NCI-H1694 treated with DMSO at 0.1 percent for 48 hours (cell line): ENCODE measurements at places on chromosomes 13 and 19.

- no peak for DNase-seq
Observed at GRCh38 chr19:39710333-39710890, 6.1 kb downstream of the LGALS14 start.

- no peak for DNase-seq
Observed at GRCh38 chr13:112854321-112854720, 114.7 kb upstream of the MCF2L start.

DNA sequence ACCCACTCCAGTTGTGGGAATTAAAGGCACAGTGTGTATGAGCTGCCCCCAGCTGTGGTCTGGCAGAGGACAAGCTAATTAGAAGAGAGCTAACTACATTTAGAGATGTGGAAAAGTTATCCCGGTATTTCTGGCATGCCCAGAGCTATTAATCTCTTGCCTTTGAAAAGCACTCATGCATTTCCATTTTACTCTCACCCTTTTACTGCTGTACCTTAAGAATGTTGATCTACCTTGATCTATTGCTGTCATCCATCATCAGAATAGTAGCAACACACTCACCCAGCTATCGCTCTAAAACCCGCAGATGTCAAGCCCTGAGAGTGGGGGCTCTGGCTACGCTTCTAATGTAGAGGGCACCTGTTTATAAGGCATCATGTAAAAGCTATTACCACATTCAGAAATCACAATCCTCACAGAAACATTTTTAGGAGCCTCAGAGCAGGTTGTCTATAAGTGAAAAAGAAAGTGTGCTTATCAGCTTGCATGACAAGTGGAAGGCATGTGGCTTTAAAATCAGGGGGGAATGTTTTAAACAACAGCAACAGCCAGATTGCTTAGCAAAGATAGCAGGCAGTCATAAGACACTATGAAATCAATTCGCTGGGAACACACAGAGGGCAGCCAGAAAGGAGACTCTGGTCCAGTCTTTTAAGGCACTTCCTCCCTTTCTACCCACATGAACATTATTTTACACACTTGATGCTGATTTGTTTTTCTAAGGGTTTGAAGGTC, 224.2 kb upstream of the IRS2 start:
- DNase-seq: no peak

DNA sequence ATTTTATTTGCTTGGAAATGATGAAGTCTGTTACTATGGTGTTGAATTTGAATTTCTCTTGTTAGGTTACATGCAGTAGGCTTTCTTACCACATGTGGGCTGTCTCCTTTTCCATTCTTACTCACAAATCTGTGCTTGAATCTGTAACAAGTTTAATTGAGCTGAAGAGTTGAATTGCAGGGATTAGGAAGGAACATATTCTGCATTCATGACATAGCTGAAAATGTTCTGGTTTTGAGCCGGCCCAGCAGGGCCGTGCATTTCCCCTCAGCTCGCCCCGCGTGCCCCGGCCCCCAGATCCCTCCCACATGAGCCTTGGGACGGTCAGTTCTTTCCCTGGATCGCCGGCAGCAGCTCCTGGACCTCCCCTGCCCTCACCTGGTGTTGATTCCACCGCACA, 28.1 kb downstream of the TFDP1 start:
- no peak for DNase-seq

- no peak for DNase-seq
Observed at GRCh38 chr13:51541809-51542258, 42.4 kb upstream of the WDFY2 start.

DNA sequence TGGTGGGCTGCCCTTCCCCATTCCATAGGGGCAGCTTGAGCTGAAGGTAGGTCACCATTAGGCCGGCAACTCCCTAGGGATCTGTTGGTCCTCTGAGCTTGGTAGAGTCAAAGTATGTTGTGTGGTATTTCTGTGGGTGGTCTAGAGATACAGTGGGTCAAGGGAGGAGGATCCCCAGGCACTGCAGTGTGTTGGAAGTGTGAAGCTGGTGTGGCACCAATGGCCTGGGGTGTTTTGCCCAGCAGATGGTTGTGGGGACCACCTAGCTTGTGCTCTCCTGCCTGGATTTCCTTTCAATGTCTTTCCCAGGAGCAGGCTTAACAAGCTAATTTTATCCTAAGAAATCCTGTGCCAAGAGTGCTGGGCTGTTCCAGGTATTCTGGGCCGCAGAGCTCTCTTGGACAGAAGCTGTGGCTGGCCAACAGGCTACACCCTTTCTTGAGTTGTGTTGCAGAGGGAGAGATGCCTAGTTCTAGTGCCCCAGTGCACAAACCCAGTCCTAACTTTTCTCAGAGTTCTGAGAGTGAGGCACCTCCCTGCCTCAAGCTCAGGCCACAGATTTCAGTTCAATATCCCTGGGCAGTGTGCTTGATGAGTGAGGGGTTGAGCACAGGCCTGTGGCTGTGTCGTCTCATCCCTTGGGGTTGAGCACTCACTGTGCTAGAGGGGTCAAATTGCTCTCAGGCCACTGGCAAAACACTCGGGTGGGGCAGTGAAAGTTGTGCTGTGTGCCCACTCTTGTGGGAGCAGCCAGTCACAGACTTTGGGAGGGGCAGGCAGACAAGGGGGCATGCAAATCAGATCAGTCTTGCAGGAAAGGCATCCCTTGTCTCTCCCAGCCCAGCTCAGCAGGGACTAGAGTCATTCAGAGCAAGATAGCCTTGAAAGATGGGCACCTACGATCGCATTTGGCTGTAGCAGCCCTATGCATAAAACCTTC, 1806.1 kb upstream of the MIR17HG start:
- no peak for DNase-seq

DNA sequence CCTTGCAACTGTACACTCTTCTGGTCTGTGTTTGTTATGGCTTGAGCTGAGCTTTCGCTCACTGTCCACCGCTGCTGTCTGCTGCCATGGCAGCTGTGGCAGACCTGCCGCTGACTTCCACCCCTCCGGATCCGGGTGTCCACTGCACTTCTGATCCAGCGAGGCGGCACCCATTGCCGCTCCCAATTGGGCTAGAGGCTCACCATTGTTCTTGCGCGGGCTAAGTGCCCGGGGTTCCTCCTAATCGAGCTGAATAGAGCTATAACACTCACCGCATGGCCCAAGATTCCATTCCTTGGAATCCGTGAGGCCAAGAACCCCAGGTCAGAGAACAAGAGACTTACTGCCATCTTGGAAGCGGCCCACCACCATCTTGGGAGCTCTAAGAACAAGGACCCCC, 2.2 kb upstream of the PSMC4 start:
- DNase-seq: no peak

DNA sequence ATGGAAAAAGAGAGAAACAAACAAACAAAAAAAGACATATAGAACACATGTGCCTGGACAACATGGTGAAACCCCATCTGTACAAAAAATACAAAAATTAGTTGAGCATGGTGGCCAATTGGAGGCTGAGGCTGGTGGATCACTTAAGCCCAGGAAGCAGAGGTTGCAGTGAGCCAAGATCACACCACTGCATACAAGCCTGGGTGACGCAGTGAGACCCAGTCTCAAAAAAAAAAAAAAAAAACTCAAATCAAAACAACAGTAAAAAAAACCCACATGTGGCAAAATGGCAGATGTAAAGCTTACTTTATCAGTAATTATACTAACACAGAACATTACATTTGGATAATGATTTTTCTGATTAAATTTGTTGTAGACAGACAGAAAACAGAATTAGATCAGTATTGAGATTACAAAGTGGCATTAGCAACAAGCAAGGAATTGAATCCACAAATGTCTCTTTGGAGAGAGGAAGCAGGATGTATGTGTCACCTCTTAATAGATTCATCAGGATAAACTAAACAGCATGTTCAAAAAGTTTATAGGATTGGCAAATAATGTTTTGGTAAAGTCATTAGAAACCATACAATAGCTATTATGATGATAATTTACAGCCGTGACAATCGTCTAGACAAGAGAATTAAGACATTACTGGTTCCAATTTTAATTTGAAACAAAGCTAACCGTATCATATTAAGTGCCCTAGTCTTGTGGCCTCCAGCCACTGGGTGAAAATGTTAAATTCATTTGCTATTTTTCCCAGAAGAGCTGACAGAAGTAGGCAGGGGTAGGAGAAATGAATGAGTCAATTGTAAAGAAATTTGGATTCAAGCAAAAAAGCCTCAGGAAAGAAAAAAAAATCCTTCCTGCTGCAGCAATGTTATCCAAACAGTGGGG, 206.0 kb downstream of the FGF14 start:
- no peak for DNase-seq

DNA sequence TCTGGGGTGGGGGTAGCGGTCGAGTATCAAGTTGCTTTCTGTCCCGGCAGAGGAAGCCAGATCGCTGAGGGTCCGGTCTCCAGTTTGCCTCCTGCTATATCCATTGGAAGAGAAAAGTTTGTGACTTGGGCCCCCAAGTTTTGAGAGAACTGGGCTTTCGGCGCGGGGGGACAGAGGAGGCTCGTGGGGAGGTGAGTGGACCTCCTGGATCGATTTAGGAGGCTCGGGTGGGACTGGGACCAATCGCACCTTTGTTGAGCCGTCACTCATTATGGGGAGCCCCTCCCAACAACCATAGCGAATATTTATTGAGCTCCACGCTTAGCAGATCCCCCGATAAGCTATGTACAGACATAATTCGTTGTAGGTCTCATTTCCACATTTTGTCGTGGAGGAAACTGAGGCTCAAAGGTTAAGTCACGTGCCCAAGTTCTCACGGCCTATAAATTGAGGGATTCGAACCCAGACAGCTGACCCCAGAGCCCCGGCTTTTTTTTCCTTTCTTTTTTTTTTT, 909 bp downstream of the RFXANK start:
- DNase-seq: no peak

GRCh38 chr19:55087542-55087901, 11.9 kb downstream of the EPS8L1 start:
- DNase-seq: no peak

GRCh38 chr13:26061947-26062346, 10.1 kb upstream of the SHISA2 start:
- DNase-seq: no peak

DNA sequence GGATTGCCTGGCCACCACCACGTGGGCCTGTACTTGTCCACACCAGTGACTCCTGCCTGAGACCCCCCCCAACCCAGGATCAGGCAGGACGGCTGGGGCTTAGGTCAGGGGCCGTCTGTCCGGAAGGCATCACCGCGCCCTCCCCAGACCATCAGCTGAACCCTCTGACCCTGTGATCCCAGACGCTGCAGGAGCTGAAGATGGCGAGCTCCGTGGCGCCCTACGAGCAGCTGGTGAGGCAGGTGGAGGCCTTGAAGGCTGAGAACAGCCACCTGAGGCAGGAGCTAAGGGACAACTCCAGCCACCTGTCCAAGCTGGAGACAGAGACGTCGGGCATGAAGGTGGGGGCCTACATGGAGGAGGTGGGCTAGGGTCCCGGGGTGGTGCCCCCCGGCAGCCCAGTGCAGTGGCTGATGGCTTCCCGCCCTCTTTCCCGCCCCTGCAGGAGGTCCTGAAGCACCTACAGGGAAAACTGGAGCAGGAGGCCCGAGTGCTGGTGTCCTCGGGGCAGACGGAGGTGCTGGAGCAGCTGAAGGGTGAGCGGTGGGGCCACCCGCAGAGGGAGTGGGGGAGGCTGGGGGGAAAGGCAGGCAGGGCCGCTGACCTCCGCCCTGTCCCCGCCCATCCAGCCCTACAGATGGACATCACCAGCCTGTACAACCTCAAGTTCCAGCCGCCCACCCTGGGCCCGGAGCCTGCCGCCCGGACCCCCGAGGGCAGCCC, 3.0 kb downstream of the APC2 start:
- no peak for DNase-seq

GRCh38 chr19:49565261-49565660, 15.1 kb downstream of the NOSIP start:
- no peak for DNase-seq

- no peak for DNase-seq
Observed at GRCh38 chr13:82747291-82747690, 1135.0 kb downstream of the SLITRK1 start.

DNA sequence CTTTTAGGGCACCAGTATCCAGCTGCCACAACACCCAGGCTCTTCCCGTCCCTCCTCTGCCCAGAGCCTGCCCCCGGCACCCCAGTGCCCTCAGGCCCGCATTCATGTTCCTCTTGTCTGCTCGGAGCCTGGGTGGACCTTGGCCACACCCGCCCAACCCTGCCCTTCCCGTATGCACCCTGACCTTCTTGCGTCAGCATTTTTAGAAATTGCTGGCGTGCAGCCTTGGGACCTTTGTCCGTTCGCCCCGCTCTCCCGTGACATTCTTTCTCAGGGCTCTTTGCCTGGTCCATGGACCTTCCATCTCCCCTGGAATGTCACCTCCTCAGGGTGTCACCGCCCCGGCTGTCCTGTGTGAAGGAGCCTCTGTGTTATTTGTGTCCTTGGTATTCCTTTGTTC, 7.6 kb downstream of the NUCB1 start:
- DNase-seq: no peak

GRCh38 chr19:32540621-32541020, 40.4 kb upstream of the PDCD5 start:
- DNase-seq: no peak

DNA sequence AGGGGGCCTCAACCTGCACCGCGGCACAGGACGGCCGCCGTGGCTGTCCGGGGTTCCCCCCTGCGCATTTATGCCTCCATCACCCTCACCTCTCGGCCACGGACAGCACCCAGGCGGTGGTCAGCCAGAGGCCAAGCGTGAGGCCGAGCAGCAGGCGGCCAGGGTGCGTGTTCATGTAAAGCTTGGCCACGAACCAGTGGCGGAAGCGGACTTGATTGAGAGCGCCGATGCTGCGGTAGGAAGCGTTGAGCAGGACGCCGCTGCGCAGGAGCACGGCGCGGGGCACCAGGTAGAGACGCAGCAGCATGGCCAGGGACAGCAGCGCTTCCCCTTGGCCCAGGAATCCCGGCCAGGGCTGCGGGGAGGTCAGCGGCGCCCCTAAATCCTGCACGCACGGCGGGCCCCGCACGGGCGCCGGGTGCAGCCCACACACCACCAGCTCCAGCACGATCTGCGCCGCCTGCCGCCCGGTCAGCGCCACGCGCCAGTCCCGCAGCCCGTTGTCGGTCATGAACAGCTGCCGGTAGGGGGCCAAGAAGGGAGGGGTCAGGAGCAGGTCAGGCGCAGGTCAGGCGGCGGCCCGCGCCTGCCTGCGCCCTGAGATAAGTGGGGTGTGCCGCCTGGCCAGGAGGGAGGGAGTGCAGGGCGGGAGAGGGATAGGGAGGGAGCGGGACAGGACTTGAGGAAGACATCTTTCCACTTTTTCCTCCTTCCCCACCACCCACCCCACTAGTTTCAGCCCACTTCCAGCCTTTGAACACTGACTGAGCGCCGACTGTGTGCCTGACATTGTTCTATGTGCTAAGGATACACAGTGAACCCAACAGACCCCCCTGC, 6.5 kb downstream of the KCNN4 start:
- DNase-seq: no peak

GRCh38 chr19:18843960-18844359, 12.2 kb downstream of the UPF1 start:
- DNase-seq: no peak

DNA sequence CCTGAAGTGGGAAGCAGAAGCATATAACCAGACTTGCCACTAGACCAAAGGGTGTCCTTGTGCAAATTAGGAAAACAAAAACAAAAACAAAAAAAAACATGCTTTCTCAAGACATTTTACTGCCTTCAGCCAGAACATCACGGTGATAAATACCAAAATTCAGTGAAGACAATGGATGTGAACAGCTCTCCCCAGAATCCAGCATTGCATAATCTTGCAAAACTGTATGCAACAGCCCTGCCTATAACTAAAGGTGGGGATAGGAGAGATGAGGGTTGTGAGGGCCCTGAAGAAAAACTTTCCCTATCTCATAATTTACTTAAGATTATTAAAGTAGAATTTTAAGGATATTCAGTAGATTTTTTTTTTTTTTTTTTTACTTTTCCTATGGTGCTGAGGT, 24.9 kb upstream of the NDFIP2 start:
- DNase-seq: no peak

- DNase-seq: no peak
Observed at GRCh38 chr13:108816375-108816774, 187.0 kb downstream of the MYO16 start.

GRCh38 chr13:98575904-98576199, 1.1 kb downstream of the STK24 start:
- no peak for DNase-seq
